Hematopoietic multipotent progenitor cell treated with erythropoietin and hydrocortisone succinate and interleukin-3 and kit ligand, for 15 days (in vitro differentiated cells): ENCODE measurements at places on chromosomes 13 and 19.
A peak's percentile ranks its signal among the peaks of the same experiment; 100 is the strongest.

- DNase-seq: no peak
These were observed 25.4 kb downstream of the RAB20 start for GRCh38 chr13:110536006-110536693.

GRCh38 chr13:105048677-105049076, 1486.8 kb downstream of the EFNB2 start:
- DNase-seq: no peak

- DNase-seq: no peak
These were observed 20.0 kb downstream of the KLF12 start for GRCh38 chr13:74114202-74114601.

GRCh38 chr13:113374511-113375175, 10.7 kb upstream of the GRTP1 start:
- no peak for DNase-seq

GRCh38 chr13:112859817-112860190, 109.2 kb upstream of the MCF2L start:
- no peak for DNase-seq

DNA sequence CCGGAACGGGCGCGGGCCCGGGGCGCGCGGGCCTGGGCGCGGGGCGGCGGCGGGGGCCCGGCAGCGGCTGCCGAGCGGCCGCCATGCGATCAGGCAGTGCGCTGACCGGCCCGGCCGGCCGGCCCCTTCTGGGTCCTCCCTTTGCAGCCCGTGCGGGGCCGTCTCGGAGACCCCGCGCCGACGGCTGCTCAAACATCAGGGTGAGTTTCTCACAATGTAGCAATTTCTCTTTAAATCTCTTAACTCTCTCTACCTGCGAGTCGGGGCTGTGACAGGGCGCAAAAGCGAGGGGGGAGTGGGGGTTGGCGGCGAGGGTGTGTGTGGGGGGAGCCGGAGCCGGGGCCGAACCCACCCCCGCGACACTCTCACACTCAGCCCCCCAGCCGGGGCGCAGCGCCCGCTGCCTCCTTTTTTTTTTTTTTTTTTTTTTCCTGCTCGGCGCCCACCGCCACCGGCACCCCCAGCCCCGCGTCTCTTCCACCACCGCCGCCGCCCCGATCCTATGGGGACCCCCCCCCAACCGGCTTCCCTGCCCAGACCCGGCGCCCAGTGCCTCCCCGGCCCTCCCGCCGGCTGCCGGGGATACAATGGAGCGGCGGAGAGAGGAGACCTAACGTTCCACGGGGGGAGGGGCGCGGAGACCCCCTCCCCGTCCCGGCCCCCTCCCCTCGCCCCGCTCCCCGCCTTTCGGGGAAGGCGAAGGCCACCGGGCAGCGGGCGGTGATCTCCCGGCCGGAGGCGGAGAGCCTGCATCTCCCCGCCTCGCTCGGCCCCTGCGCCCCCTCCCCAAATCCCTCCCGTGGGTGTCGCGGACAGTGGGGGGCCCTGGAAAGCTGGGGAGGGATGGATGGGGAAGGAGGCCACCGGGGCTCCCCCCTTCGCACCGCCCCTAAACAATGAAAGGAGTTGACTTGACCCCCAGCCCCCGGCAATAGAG, at the start of gene BICRA:
BICRA (plus strand) TSS at position 166 of the 937 bp plus-strand sequence. CDS start 64,441 bp downstream, outside the sequence.
- DNase-seq: peak; percentile 78

DNA sequence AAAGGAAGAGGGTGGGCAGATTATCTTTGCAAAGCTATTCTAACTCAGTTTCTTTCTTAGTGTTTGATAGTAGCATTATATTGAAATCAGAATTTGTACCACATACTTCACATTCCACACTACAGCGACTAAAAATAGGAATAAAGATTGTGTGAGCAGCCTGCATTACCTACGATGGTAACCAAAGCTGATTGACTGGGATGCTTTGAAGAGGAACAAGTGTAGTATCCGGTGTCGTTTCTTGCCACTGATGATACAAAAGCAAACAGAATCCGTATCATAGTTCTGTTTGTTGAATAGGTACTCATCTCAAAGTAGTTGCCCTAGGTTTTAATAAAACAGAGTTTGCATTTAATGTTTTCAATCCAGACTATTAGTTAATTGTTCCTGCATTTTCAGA, 51.2 kb downstream of the FLT3 start:
- DNase-seq: no peak

DNA sequence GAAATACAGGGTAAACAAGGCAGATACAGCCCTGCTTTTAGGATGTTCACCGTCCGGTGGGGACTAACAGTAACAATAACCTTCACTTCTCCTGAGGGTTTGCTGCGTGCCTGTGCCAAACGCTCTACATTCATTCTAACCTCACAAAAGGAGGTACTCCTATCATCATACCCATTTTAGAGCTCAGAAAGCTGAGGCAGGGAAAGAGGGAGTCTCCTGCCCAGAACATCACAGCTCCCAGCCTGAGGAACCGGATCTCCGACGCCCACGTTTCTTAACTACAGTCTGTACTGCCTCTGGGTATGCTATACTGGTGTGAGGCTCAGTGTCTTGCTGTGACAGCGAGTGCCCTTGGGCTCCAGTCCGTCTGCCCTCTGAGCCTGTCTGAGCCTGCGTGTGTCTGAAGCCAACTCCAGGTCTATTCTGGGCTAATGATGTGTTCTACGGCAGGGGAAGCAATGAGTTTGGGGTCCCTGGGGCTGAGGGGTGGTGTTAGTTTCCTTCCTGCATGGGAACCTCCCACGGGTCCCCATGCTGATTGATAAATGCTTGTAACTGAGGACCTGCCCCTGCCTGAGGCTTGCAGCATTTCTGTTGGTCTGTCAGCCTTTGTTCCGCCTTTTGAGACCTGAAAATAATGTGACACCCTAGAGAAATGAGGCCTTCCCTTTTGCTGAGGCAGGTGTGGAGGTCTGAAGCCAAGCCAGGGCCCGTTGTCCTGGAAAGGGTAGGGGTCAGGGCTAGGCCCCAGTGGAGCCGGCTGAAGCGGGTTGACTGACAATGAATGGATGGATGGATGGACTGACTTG, 4.9 kb downstream of the LIPE start:
- no peak for DNase-seq

GRCh38 chr19:45887200-45887710, 1.3 kb upstream of the IRF2BP1 start:
- DNase-seq: no peak

DNA sequence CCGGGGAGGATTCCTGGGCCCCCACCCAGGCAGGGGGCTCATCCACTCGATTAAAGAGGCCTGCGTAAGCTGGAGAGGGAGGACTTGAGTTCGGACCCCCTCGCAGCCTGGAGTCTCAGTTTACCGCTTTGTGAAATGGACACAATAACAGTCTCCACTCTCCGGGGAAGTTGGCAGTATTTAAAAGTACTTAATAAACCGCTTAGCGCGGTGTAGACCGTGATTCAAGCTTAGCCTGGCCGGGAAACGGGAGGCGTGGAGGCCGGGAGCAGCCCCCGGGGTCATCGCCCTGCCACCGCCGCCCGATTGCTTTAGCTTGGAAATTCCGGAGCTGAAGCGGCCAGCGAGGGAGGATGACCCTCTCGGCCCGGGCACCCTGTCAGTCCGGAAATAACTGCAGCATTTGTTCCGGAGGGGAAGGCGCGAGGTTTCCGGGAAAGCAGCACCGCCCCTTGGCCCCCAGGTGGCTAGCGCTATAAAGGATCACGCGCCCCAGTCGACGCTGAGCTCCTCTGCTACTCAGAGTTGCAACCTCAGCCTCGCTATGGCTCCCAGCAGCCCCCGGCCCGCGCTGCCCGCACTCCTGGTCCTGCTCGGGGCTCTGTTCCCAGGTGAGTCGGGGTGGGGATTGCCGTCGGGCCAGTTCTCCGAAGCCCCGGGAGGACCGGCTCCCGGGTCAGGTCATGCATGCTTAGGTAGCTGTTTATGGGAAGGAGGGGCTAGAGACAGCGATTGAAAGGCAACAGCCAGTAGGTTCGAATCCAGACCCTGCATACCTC, at the start of gene ICAM1:
ICAM1 (plus strand) TSS at position 505 of the 779 bp plus-strand sequence; CDS start at position 545, 40 bp downstream.
- DNase-seq: no peak

- DNase-seq: peak; percentile 94
These were observed 2.9 kb downstream of the NUMBL start for GRCh38 chr19:40687525-40688016.
